ENCODE measurements at places on chromosomes 3 and 15. TPM values are rescaled to one million over a fixed set of nuclear protein-coding genes. Genes with fewer than 3 reads are reported as not detected.

Gene ATP10A
- 12.8 TPM for total RNA-seq

Gene SETMAR
- 18.1 TPM for total RNA-seq

Gene RBMS3
- 127 TPM for total RNA-seq

Gene VGLL3
- 97.3 TPM for total RNA-seq

Gene THRB
- total RNA-seq = under 0.01 TPM

Gene ANKRD34C
- total RNA-seq = not detected

Gene ROBO1
- total RNA-seq = 53.9 TPM

- no peaks in the 10 kb centered on the region for H3K27me3 ChIP-seq
- H3K36me3 ChIP-seq = no peaks in the 10 kb centered on the region
- DNase-seq = peak; percentile 13
Observed at GRCh38 chr3:101011136-101011535, 17.9 kb upstream of the ABI3BP start.

DNA sequence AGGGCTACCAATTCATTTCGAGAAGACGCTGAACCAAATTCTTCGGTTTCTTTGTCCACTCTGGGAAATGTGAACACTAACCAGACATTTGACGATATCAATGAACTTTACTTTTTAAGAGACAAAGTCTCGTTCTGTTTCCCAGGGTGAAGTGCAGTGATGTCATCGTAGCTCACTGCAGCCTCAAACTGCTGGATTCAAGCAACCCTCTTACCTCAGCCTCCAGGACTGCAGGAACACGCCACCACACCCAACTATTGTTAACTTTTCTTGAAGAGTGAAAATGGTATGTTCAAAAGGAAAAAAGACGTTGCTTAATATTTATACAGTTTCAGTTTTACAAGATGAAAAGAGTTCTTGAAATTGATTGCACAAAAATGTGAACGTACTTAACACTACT, 30.6 kb downstream of the MB21D2 start:
- H3K4me3 ChIP-seq = no peak overlapping the region
- peak overlapping the region; percentile 50 for H3K27ac ChIP-seq
- no peaks in the 10 kb centered on the region for H3K36me3 ChIP-seq
- peaks cover 25% of the 10 kb centered on the region for H3K4me1 ChIP-seq
- DNase-seq = peak; percentile 52

DNA sequence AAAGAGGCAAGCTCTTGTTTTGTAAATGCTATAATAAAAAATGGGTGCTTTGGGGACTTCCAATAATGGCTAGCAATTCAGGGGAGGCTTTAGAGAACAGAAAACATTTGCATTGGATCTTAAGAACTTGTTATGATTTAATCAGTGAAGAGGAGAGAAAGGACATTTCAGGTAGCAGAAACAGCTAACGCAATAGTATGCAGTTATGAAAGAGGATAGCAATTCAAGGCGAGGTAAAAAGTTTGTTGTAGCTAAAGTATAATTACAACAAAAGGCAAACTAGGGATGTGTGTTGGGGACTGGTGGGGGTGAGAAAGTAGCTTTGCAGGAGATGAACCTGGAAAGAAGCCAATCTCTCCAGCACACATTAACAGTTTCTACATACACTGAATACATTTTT, 558.7 kb upstream of the SEMA6D start:
- H3K4me3 ChIP-seq = no peak overlapping the region
- no peaks in the 10 kb centered on the region for H3K36me3 ChIP-seq
- no peak overlapping the region for H3K27ac ChIP-seq
- DNase-seq = no peak

- DNase-seq = no peak
- H3K36me3 ChIP-seq = no peaks in the 10 kb centered on the region
- no peak overlapping the region for H3K27ac ChIP-seq
- H3K4me3 ChIP-seq = no peak overlapping the region
Observed at GRCh38 chr3:191151653-191152052, 47.4 kb upstream of the OSTN start.

DNA sequence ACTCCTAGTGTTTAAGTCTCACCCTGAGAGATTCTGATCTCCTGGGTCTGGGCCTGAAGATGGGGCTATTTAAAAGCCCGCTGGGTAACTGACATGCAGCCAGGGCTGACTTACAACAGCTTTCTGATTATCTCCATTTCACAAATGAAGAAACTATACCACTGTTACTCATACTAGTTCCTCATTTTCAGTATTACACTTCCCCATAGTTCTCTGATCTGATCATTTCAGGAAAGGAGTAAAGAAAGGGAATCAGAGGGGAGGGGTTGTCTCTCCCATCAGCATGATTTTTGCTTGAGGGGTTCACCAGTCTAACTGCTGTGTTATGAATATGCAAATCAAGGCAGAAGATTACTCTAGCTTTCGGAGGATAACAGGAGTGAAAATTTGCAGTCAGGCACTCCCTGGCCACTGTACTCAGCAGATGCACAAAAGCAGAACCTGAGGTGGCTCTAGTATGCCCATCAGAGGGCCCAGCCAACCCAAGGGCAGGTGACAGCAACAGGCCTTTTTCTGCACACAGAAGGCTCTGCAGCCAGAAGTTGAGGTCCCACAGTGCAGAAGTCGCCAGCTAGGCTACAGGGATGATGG, 59.4 kb downstream of the DAPK2 start:
- no peaks in the 10 kb centered on the region for H3K36me3 ChIP-seq
- H3K27ac ChIP-seq = no peak overlapping the region
- H3K4me3 ChIP-seq = no peak overlapping the region

- H3K4me1 ChIP-seq = no peaks in the 10 kb centered on the region
- no peaks in the 10 kb centered on the region for H3K27me3 ChIP-seq
- no peak overlapping the region for H3K27ac ChIP-seq
Observed at GRCh38 chr3:40292637-40293349, 16.7 kb upstream of the EIF1B start.

- no peak overlapping the region for H3K27ac ChIP-seq
- no peak overlapping the region for H3K4me3 ChIP-seq
- no peaks in the 10 kb centered on the region for H3K4me1 ChIP-seq
- H3K36me3 ChIP-seq = peaks cover 23% of the 10 kb centered on the region
- no peak for DNase-seq
Observed at GRCh38 chr15:51926809-51927208, 44.8 kb downstream of the LEO1 start.

DNA sequence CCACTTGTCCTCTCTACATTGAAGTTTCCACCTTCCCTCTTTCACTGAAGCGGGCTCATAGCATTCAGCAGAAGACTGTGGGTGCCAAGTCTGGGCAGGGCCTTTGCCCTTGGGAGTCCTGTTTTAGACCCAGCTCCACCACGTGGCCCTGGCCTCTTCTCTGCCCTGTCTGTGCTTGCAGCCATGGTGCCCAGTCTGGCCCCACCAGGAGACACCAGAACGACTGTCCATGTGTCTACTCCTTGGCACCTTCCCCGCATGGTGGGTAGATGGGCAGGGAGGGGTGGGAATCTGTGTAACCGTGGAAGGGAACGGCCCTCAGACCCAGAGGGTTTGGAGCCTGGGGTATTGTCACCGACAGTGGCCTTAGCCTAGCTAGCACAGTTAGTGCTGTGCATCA, 17.9 kb upstream of the EMC3 start:
- no peak overlapping the region for H3K27ac ChIP-seq
- no peak for DNase-seq
- no peaks in the 10 kb centered on the region for H3K27me3 ChIP-seq
- no peak overlapping the region for H3K4me3 ChIP-seq
- peaks cover 6% of the 10 kb centered on the region for H3K4me1 ChIP-seq

DNA sequence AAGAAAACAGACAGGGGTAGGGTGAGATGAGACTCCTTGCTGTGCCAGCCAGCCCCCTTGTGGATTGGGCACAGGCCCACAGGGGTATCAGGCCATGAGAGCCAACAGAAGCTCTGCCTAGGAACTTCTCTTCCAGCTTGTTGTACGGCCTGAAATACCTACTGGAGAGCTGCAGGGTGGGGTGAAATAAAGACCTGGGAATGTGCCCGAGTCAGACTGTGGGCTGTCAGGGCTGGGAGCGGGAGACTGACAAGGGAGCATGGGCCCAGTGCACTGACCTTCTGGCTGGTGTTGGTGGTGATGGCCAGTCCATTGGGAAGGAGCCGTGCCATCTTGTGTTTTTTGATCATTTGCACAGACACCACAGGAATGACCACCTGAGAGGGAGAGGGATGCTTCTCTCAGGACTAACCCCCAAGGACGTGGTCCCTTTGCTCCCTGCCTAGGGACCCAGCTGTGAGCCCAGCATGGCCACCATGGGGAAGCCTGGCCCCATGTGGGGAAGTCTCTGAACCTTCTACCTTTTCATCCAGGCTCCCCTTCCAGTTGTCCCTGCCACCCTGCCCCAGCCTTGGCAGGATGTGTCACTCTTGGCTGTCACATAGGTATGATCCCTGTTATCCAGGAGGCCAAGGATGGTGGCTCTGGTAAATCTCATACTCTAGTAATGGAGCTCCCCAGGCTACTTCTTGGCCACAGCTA, 30.7 kb downstream of the GRAMD2A start:
- no peaks in the 10 kb centered on the region for H3K36me3 ChIP-seq
- H3K4me1 ChIP-seq = peaks cover 12% of the 10 kb centered on the region
- peaks cover 71% of the 10 kb centered on the region for H3K27me3 ChIP-seq
- no peak overlapping the region for H3K4me3 ChIP-seq
- DNase-seq = no peak
- no peak overlapping the region for H3K27ac ChIP-seq

DNA sequence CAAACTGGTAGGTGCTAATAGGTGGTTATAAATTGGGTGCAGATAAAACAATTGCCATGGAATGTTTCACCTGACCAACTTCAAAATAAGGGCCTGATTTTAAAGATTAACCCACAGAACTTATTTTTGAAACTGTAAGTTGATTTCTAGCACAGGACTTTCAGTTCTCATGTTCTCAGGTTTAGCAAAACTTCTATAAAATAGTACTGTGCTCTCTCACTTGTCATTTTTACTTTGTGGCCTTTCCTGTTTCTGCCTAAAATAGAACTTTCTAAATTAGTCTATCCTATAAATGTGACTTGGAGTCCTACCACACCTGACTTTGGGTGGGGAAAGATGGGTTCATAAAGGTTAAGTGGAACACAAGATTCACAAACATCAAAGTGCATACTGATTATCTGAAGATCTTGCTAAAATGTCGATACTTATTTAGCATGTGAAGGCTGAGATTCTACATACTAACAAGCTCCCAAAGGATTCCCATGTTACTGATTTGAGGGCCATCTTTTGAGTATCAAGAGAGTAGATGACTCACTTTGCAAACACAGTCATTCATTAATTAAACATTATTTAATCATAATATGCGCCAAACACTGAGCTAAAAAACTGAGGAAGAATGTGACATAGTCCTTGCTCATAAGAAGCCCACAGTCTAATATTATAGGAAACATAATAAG, 38.6 kb downstream of the BTLA start:
- H3K27ac ChIP-seq = no peak overlapping the region
- H3K4me3 ChIP-seq = no peak overlapping the region
- no peaks in the 10 kb centered on the region for H3K4me1 ChIP-seq
- H3K36me3 ChIP-seq = no peaks in the 10 kb centered on the region
- no peaks in the 10 kb centered on the region for H3K27me3 ChIP-seq

DNA sequence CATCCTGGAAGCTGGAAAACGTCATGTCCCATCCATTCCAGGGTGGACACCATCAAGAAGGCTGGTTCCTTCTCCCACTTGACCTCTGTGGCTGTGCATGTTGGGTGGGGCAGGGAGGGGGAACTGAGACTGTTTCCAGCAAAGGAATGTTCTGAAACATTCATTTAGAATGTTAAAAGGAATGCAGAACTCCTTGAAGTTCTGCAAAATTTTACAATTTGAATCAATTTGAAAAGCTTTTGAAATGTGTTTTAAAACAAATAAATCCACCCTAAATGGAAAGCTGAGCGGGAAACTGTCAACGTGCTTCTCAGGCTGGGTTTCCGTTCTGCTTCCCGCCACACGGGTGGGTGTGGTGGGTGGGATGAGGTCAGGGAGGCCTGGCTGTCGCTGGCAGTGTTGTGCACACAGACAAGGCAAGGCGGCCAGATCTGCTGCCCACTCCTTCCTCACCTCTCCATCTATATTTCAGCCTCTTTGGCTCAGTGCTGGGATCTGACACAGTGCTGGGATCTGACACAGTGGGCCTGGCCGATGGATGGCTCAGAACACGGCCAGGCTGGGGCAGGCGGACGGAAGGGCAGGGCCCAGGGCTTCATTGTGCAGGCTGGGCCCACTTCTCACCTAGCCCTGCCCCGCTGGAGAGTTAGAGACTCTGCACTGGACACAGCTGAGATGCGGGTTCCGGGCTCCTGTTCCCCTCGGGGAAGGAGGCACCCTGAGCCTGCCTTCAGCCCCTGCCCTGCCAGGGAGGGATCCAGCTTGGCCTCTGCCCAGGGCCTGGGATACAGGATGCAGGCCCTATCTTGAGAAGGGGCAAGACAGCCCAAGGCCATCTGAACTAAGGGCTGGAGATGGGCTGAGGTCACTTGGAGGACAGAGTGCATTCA, 110.4 kb downstream of the TMEM266 start:
- no peaks in the 10 kb centered on the region for H3K36me3 ChIP-seq
- H3K4me1 ChIP-seq = peaks cover 10% of the 10 kb centered on the region
- DNase-seq = no peak
- H3K27ac ChIP-seq = peak overlapping the region; percentile 23

- H3K36me3 ChIP-seq = no peaks in the 10 kb centered on the region
- H3K27me3 ChIP-seq = no peaks in the 10 kb centered on the region
- H3K27ac ChIP-seq = no peak overlapping the region
- peak; percentile 81 for DNase-seq
- no peak overlapping the region for H3K4me3 ChIP-seq
Observed at GRCh38 chr3:78645628-78646310, 1122.0 kb downstream of the ROBO1 start.

GRCh38 chr3:194312743-194313281, 38.3 kb downstream of the CPN2 start:
- H3K4me3 ChIP-seq = no peak overlapping the region
- peaks cover 73% of the 10 kb centered on the region for H3K27me3 ChIP-seq

GRCh38 chr15:82093774-82094211, 48.0 kb upstream of the MEX3B start:
- no peaks in the 10 kb centered on the region for H3K27me3 ChIP-seq
- H3K27ac ChIP-seq = no peak overlapping the region
- peak; percentile 97 for DNase-seq
- peaks cover 3% of the 10 kb centered on the region for H3K4me1 ChIP-seq

- H3K4me1 ChIP-seq = no peaks in the 10 kb centered on the region
- no peaks in the 10 kb centered on the region for H3K36me3 ChIP-seq
- no peak overlapping the region for H3K27ac ChIP-seq
- no peak for DNase-seq
Observed at GRCh38 chr15:49734831-49735508, 114.1 kb downstream of the DTWD1 start.

DNA sequence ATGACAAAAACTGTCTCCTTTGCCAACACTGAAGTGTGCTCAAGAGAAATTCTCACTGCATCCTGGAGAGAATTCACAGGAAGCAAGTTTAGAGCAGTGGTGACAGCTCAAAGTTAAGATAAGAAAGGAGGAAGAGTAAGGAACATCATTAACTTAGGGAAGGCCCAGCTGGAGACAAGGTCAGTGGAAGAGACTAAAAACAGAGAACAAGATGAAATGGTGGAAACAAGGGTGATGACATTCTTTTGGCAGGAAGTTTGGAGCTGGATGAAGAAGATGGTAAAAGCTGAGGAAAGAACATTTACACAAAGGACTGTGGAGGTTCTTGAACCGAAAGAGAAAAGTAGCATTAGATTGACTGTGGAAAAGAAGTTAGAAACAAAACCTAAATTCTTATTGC, 6.7 kb upstream of the SUCLG2 start:
- H3K4me1 ChIP-seq = no peaks in the 10 kb centered on the region
- no peaks in the 10 kb centered on the region for H3K27me3 ChIP-seq
- no peak overlapping the region for H3K27ac ChIP-seq
- no peak for DNase-seq
- no peaks in the 10 kb centered on the region for H3K36me3 ChIP-seq

Data from IMR-90 (cell line).